Neural crest cell (in vitro differentiated cells): ENCODE measurements at places on chromosomes 11 and 22.

GRCh38 chr11:77455740-77456139, 18.2 kb downstream of the PAK1 start:
- H3K36me3 ChIP-seq = no peaks in the 10 kb centered on the region
- no peak overlapping the region for H3K4me3 ChIP-seq
- H3K27ac ChIP-seq = no peak overlapping the region
- no peak for DNase-seq
- H3K4me1 ChIP-seq = peaks cover 63% of the 10 kb centered on the region

DNA sequence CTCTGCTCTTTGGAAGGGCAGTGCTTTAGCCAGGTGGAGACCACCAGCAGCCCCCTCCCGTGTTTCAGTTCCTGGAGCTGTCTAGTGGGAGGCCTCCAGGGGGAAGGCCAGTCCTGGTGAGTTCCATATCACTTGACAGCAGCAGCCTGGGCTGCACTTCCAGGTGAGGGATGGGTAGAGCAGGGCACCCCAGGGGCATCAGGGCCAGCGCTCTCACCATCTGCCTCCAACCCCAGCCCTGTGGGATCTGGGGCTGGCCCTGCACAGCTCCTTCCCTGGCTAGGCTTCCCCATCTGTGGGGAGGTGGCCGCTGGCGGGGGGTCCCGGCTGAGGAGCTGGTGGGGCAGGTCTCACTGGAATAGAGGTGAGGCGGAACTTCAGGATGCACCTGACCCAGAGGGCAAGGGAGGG, 60.5 kb downstream of the MORC2 start:
- no peaks in the 10 kb centered on the region for H3K27me3 ChIP-seq
- no peak for DNase-seq
- H3K36me3 ChIP-seq = peaks cover 9% of the 10 kb centered on the region
- H3K4me1 ChIP-seq = no peaks in the 10 kb centered on the region

GRCh38 chr11:114784216-114784615, 105.9 kb downstream of the NXPE2 start:
- peaks cover 3% of the 10 kb centered on the region for H3K27me3 ChIP-seq
- peak overlapping the region; percentile 17 for H3K27ac ChIP-seq
- H3K4me1 ChIP-seq = peaks cover 17% of the 10 kb centered on the region
- no peak overlapping the region for H3K4me3 ChIP-seq
- no peak for DNase-seq

GRCh38 chr11:63670096-63670432, 1.1 kb downstream of the ATL3 start:
- H3K36me3 ChIP-seq = no peaks in the 10 kb centered on the region
- no peak for DNase-seq
- no peak overlapping the region for H3K27ac ChIP-seq
- peaks cover 4% of the 10 kb centered on the region for H3K27me3 ChIP-seq
- peak overlapping the region; percentile 62 for H3K4me3 ChIP-seq

- no peaks in the 10 kb centered on the region for H3K36me3 ChIP-seq
- no peak overlapping the region for H3K4me3 ChIP-seq
- H3K4me1 ChIP-seq = peaks cover 6% of the 10 kb centered on the region
- DNase-seq = no peak
Measured at GRCh38 chr22:17164392-17165024, 5.4 kb upstream of the HDHD5 start.

DNA sequence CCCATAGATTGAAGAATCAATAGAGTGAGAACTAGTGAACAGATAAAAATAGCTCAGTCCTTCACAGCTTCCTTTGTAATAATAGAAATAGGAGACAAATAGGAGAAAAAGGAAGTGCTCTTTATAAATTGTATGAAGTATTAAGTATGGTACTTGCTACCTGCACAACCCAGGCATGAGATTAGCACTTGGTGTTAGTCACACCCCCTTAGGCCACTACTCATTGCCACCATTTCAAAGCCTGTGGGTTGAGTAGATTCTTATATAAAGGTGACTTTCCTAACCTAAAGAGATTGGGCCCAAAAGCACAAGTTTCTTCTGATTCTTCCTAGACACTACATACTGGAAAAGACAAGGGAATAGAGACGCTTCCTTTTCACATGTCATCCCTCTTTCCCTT, 37.7 kb upstream of the ADORA2A start:
- H3K4me3 ChIP-seq = no peak overlapping the region
- peaks cover 8% of the 10 kb centered on the region for H3K36me3 ChIP-seq
- DNase-seq = no peak
- no peaks in the 10 kb centered on the region for H3K27me3 ChIP-seq
- H3K4me1 ChIP-seq = peaks cover 5% of the 10 kb centered on the region

DNA sequence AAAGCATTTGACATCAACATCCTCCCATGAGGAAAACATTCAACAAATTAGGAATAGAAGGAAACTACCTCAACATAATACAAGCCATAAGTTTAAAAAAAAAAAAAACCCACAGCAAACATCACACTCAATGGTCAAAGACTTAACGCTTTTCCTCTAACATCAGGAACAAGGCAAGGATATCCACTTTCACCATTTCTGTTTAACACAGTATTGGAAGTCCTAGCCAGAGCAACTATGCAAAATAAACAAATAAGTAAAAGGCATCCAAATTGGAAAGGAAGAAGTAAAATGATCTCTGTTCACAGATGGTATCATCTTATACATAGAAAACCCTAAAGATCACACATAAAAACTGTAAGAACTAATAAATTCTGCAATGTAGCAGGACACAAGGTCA, 13.1 kb downstream of the FXYD6 start:
- H3K27ac ChIP-seq = no peak overlapping the region
- no peak overlapping the region for H3K4me3 ChIP-seq
- H3K36me3 ChIP-seq = peaks cover 2% of the 10 kb centered on the region
- no peaks in the 10 kb centered on the region for H3K27me3 ChIP-seq
- peaks cover 32% of the 10 kb centered on the region for H3K4me1 ChIP-seq
- no peak for DNase-seq

DNA sequence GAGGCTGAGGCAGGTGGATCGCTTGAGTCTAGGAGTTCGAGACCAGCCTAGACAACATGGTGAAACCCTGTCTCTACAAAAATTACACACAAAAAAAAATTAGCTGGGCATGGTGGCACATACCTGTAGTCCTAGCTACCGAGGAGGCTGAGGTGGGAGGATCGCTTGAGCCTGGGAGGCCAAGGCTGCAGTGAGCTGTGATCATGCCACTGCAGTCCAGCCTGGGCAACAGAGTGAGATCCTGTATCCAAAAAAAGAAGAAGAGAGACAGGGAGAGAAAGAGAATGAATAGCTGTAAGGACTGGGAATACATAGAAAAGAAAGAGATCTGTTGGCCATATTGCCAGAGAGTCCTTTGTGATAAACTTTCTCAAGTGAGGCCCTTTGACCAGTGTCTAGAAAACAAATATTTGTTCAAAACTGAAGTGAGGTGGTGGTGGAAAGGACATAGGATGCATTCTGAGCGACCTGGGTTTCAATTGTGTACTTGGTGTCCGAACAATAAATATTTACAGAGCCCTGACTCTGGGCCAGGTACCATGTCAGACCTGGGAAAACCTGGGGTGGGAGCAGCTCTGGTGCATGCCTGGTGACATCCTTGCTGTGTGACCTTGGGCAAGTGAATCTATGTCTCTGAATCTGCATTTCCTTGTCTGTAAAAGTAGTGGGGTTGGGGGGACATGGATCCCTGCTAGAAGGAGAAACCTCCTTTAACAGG, 89.6 kb upstream of the CRYBB3 start:
- no peaks in the 10 kb centered on the region for H3K36me3 ChIP-seq
- peak overlapping the region; percentile 64 for H3K4me3 ChIP-seq
- no peak overlapping the region for H3K27ac ChIP-seq
- no peak for DNase-seq
- H3K4me1 ChIP-seq = peaks cover 40% of the 10 kb centered on the region

GRCh38 chr22:48849963-48850657, 977.6 kb downstream of the BRD1 start:
- no peak overlapping the region for H3K27ac ChIP-seq
- no peak for DNase-seq
- H3K27me3 ChIP-seq = peaks cover 3% of the 10 kb centered on the region
- H3K4me1 ChIP-seq = no peaks in the 10 kb centered on the region
- H3K36me3 ChIP-seq = no peaks in the 10 kb centered on the region

DNA sequence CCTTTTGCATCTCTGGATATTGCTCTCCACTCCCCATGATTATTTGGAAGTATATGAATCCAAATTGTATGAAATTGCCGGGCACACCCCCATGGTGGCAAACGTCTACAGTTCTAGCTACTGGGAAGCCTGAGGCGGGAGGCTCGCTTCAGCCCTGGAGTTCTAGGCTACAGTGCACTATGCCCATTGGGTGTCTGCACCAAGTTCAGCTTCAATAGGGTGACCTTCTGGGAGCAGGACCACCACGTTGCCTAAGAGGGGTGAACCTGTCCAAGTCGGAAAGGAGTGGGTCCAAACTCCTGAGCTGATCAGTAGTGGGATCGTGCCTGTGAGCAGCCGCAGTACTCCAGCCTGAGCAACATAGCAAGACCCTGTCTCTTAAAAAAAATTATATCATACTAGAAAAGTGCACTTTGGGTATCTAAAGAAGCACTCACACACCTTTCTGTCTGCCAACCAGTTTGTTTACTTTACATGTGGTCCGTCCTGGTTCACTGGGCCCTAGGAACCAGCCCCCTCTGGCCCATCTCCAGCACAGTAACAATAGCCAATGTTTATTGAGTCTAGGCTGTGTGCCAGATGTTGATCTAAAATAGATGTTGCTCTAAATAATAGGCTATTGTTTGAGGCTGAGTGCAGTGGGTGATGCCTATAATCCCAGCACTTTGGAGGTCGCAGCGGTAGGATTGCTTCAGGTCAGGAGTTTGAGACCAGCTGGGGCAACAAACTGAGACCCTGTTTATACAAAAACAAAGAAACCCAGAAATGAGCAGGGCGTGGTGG, 16.4 kb upstream of the KAT5 start:
- H3K36me3 ChIP-seq = no peaks in the 10 kb centered on the region
- H3K4me3 ChIP-seq = no peak overlapping the region
- H3K27me3 ChIP-seq = peaks cover 18% of the 10 kb centered on the region
- no peak for DNase-seq
- H3K27ac ChIP-seq = no peak overlapping the region
